ENCODE measurements at places on chromosomes 6 and 20.
A peak's percentile ranks its signal among the peaks of the same experiment; 100 is the strongest.

DNA sequence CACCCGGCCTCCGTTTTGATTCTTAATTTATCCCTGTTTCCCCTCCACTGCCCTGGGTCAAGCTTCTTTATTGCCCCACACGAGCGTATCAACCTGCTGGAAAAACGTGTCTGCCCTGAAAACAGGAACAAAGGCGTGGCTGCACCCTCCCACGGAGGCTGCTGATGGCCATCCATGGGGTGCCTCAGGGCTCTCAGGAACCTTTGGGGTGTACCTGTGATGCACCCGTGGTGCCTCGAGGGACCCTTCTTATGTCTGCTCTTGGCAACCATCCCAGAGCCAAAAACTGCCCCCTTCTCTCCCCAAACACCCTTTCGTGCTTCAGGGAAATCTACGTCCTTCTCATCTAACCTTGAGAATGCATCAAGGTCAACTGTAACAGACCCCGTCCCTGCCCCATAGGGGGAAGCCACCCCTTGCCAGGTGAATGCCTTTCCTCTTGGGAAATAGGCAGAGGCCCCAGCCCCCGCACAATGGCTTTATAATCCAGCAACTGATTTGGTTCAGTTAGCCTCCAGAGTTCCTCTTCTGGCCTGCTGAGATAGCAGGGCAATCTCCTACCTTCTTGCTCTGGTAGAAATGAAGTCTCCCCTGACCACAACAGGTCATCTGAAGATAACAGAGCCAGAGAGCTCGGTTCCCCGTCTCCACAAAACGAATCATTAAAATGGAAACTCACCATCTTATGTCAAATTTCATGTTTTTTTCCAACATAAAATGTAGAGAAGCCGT is 29.4 kb downstream of the PSMG4 start:
- no peak for DNase-seq

GRCh38 chr6:163162007-163162873 is 252.3 kb upstream of the QKI start:
- DNase-seq: no peak

DNA sequence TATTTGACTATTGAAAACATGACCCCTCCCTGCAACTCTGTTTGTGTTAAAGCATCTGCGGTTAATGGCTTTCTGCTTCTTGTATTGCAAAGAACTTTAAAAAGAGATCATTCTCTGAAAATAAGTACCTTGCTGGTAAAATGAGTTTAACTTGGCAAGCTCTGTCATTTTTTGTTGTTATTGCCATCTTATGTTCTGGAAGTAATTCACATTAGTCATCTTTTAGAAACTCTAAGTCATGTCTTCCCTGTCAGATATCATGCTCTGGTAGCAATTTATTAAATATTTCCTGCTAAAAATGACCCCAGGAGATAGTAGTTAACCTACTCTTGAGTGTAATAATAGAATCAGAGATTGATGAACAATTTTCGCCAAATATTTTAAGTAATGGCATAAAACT is 890.6 kb downstream of the KIF16B start:
- DNase-seq: no peak

DNA sequence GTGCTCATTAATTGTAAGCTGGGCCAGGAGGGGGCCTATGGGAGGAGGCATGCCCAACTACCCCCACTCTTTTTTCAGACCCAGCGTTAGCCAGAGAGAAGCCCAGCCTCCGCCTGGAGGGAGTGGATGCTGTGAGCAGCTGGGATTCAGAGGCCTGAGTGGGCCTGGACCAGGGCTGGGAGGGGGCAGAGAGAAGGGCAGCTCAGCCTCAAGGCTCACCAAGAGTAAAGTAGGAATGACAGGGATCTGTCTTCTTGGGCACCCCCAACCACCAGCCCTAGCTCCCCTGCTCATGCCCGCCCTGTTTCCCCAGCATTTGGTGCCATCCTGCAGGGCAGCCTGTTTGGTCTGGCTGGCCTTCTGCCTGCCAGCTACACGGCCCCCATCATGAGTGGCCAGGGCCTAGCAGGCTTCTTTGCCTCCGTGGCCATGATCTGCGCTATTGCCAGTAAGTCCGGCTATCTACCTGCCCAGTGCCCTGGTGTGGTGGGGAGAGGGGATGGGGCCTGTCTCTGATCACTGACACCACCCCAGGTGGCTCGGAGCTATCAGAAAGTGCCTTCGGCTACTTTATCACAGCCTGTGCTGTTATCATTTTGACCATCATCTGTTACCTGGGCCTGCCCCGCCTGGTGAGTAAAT is 6.8 kb downstream of the SLC29A1 start:
- no peak for DNase-seq

- no peak for DNase-seq
These were observed 49.0 kb downstream of the HNF4A start for GRCh38 chr20:44404204-44405181.

DNA sequence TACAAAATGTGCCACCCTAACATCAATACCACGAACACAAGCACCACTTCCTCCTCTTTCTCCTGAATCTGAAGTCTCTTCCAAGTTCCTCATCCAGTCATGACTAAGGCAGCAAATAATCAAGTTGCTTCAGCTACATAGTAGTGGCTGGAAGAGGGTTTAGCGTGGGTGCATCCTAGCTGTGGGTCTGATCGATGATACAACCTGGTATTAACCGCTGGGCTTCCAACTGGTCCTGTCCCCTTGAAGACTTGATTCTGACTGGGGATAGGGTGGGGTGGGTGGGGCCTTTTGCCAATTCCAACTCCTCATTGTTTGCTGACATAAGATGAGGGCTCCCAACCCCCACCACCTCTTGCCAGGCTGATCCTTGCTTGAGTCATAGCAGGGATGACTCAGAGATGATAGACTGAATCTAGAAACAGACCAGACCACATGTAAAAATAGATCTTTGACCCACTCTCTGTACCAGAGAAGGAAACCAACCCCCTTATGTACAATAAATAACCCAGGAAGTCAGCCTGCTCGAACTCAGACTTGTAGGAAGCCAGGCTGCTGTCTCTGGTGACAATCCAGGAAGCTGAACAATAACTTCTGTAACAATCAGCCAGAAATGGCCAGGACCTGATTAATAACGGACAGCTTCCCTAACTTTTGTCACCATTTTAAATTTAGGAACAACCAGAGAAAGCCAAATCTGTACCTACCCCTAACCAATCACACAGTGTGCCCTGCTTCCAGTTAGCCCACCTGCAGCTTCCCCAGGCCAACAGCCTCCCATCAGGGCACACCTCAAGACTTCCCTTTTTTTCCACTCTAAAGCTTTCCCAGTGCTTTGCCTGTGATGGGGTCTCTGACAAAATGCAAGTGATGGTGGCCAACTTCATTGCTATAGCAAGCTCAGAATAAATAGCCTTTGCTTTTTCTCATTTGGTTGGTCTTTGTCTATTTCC is 68.9 kb upstream of the FAM184A start:
- DNase-seq: no peak

DNA sequence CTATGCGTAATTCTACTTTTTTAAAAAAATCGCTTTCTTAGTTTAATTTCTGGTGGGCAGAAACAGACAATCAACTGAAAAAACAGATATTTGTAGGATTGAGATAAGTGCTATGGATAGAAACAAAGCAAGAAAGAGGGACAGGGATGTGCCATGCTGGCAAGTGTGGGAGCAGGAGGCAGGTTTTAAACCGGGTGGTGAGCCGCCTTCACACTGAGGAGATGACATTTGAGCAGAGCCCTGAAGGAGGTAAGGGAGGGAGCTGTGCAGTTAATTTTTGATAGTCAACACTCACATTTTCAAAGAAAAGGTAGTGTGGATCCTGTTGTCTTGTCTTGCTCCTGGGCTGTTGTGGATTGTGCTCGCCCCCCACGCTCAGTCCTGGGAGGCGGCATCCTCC is 46.8 kb upstream of the TMEM217 start:
- DNase-seq: no peak

GRCh38 chr20:14830466-14830865 is 493.1 kb upstream of the FLRT3 start:
- DNase-seq: no peak

DNA sequence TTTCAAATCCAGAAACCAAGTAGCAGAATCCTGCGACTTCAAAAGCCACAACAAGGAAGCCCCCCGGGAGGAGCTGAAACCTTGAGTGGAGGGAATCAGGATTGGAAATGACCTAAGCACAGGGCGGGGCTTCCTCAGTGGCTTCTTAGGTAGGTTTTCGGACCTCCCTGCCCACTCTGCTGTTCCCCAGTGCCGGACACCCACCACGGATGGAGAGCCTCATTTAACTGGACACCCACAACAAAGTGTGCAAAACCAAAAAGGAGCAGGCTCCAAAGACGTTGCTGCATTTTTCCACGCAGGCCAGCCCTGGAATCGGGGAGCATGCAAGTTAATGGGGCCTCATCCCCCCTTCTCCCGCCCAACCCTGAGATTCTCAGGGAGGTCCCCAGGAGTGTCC is 144.4 kb downstream of the NFATC2 start:
- DNase-seq: no peak

GRCh38 chr20:3166338-3166912 is 6.8 kb upstream of the FASTKD5 start:
- no peak for DNase-seq

DNA sequence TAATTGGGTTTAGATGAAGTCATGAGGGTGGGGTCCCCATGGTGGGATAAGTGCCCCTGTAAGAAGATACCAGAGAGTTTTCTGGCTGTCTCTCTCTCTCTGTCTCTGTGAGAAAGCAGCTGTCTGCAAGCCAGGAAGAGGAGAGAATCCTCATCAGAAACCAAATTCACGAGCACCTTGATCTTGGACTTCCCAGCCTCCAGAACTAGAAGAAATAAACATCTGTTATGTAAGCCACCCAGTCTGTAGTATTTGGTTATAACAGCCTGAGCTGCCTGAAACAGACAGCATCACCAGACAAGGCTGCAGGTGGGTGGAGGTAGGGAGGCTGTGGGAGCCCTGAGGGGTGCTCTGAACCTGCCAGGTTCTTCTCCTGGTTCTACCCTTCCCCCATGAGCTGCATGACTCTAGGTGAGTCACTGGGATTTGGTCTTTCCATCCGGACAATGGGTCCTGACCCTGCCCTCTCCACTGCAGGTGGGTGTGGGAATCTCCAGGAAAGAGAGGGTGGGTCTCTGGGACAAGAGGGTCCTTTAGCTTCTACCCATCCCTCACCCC is 34.3 kb upstream of the VEGFA start:
- DNase-seq: no peak

- DNase-seq: no peak
These were observed 47.3 kb upstream of the CLIC5 start for GRCh38 chr6:46062991-46063390.

- no peak for DNase-seq
These were observed 29.4 kb upstream of the KIF25 start for GRCh38 chr6:167968091-167968490.

DNA sequence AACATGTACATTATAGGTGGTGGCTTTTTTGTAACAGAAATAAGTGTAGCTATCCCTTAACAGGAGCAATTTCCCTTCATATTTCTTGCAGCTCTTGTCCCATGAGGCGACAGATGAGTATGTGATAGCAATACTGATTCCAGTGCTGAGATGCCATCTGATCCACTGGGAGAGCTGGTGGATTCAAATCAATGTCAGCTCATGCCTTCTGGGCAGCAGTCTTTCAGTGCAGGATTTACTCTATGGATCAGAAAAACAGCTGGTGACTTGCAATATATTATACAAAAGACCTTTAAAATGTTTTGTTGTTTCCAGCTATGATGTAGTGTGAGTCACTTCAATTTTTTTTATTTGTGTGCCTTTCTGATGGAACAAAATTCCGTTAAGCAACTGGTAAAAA is 259.9 kb upstream of the SASH1 start:
- no peak for DNase-seq

- no peak for DNase-seq
These were observed 24.8 kb upstream of the EZR start for GRCh38 chr6:158843751-158844683.

DNA sequence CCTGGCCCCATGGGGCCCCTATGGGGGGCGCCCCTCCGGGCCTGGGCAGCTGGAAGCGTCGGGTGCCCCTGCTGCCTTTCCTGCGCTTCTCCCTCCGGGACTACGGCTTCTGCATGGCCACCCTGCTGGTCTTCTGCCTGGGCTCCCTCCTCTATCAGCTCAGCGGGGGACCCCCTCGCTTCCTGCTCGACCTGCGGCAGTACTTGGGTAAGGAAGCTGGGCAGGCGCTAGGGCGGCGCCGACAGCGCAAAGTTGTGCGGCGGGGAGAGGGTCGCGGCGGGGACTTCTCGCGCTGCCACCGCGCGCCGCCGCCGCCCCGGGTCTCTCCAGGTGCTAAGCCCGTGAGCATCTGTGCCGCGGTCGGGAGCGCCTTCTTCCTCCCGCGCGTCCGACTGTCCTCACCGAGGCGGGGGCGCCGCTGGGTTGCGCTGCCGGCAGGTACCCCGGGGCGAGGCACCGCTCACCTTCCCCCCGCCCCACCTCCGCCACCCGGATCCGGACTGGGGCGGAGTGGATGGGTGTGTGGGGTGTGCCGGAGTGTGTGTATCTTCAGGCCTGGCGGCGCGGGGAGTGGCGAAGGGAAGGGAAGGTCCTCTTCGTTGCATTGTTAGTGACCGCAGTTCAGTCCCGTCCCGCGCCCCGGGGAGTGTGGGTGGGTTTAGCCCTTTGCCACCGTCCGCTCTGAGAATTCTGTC is 788 bp downstream of the UST start:
- peak; percentile 66 for DNase-seq

GRCh38 chr20:64037498-64038213 is 1.7 kb downstream of the C20orf204 start:
- no peak for DNase-seq

DNA sequence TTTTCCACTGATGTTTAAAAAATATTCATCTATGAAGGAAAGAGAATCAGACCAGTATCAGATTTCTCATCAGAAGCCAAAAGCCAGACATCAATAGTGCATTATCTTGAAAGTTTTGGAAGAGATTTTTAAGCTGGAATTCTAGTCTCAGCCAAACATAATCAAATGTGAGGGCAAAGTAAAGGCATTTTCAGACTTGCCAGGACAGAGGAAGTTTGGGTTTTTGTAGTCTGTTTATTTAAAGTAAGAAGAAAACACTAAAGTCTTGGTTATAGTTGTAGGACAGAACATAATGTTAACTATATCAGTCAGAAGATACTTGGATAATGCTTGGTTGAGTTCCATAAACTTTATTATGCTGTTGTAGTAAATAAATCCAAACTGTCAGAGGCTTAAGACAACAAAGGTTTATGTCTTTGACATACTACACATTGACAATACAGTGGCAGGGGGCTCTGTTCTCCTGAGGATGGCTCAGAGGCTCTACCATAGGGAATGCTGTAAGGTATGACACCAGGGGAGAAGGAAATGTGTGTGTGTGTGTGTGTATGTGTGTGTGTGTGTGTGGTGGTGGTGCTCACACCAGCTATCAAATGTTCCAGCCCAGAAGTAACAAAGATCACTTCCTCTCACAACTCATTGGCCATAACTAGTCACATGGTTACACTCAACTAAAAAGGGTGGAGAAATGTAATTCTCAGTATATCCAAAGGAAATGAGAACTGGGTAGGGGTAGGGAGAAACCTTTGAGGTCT is 26.7 kb upstream of the YWHAB start:
- no peak for DNase-seq

Data from T-cell (primary cell).